ENCODE measurements at places on chromosomes 3 and 15. TPM values are rescaled to one million over a fixed set of nuclear protein-coding genes. Genes with fewer than 3 reads are reported as not detected.
A peak's percentile ranks its signal among the peaks of the same experiment; 100 is the strongest.

DAPK2 gene
- 0.53 TPM for total RNA-seq

- DNase-seq, result peak; percentile 100
Observed at GRCh38 chr3:112074616-112075497, 11.3 kb upstream of the C3orf52 start.

DNA sequence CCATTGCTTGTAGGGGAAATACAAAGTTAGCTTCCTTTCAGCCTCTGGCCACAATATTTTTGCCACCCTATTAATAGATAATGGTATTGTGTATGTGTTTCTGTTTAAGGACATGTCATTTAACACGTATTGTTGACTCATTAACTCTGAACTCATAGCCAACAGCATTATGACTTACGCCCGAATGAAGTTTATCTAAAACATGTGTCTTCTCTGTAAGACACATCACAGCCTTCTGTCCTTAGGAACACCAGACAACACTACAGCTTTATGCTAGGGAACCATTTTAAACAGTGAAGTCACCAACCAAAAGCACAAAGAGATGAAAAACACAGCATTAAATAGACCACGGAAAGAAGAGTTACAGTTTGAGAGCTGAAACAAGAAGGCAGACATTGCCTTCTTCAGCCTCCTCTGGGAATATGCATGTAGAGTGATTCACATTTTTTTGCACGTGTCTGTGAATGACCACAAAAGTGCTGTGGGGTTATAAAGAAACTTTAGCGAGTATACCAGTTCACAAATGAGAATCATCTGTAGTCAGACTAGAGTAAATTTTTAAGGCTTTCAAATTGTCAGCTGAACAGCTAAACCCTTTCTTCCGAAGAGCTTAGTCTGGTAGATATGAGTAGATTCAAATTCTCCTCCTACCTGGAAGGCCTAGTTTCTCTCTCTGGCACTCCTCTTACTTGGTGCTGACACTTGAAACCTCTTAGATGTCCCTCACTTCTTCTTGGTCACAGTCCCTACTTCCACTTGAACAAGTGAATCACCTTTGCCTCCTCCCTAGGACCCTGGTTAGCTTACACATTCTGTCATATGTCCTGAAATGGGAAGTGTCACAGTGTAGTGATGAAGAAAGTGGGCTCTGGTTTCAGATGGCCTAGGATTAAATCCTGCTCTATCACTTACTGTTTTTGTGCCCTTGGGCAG, 32.2 kb downstream of the MCTP2 start:
- DNase-seq, result peak; percentile 78

DNA sequence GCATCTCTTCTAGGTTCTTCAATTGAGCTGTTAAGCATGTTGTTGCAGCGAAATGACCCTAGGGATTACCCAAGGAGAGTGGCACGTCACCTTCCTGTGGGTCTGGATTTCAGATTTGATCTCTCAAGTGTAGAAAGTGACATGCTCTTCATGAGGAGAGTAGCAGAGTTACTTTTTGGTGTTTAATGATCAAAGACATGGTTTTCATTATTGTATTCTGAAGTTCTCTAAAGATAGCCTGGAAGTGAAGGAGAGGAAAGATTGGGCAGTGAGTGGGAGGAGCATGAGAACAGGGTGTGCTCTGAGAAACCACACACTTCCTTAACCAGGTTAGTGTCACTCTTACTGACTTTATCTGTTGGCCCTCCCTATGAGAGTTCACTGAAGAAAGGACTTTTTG, 153.6 kb downstream of the AKAP13 start:
- DNase-seq, result no peak

DNA sequence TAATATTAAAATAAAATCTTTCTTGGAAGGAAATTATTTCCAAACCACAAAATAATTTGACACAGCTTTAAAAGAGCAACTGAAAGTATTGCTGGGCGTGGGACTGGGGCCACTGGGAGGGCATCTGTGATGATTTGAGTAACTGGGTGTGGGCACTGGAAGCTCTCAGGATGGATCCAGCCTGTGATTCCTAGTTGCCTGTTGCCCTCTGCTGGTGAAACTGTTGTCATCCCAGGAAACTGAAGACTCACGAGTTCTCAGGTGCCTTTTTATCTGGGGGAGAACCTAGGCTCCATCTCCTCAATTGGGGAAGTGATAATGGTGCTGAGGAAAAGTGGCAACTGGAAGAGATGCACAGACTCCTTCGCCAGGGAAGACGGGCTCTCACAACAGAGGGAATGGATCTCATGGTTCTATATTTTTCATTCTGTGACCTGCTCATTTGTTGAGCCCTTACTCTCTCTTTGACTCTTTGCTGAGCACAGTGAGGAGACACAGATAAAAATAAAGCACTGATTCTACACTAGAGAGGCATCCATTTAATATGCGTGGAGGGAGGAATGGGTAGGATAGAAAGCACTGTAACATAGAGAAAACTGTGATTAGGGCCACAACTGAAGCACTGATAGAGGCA, 61.6 kb downstream of the TPRG1 start:
- peak; percentile 72 for DNase-seq

DNA sequence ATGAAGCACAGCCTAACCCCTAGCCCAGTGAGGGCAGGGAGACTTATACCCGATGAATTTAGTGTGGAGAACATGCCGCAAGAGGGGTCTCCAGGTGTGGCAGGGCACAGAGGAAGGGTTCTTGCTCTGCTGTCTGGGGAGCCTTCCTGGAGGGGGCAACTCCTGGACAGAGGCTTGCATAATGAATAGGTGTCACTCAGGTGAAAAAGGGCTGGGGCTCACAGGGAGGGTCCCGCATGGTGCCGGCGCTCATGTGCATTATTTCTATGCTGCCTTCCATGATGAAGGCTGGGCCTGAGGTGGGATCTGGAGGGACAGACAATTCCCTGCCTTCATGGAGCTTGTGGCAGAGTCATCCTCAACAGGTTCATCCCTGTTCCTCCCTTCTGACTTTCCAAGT, 51.5 kb downstream of the ITGA11 start:
- no peak for DNase-seq

DNA sequence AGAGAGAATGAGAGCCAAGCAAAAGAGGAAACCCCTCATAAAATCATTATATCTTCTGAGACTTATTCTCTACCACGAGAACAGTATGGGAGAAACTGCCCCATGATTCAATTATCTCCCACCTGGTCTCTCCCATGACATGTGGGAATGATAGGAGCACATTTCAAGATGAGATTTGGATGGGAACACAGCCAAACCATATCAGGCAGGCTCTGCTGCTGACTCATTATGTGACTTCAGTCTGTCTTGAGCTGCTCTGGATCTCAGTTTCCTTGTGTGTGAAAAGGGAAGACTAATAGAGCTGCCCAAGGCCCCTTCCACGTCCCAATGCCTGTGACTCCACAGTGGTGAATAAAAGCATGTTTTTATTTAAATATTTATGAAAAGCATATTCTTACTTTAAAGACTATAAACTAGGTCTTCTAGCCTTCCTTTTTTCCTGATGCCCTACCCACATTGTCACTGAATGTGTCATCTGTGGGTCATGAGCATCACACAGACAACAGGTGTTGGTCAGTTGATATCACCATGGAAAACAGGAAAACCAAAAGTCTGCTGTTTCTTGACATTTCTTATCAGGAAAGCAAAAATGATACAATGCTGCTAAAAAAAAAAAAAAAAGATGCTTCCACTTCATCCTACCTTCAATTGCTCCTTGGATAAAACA, 96.0 kb upstream of the PPP2R3A start:
- peak; percentile 34 for DNase-seq

DNA sequence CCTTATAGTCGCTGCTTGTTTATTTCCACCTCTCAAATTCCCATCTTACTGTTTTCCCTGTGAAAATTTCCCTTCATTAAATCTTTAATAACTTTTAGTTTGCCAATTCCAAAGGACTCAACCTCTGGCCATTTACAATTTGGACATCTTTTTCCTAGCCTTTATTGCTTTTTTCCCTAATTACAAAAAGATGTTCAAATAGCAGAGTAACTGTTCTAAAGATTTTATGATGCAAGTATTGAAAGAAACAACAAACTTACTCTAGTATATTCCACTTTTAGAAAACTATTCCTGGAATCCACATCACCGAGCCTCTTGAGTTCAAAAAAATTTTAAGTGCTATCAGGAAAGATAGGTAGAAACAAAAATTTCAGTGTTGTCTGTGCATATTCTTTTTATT, 174.1 kb upstream of the UBE2E2 start:
- DNase-seq, result no peak

DNA sequence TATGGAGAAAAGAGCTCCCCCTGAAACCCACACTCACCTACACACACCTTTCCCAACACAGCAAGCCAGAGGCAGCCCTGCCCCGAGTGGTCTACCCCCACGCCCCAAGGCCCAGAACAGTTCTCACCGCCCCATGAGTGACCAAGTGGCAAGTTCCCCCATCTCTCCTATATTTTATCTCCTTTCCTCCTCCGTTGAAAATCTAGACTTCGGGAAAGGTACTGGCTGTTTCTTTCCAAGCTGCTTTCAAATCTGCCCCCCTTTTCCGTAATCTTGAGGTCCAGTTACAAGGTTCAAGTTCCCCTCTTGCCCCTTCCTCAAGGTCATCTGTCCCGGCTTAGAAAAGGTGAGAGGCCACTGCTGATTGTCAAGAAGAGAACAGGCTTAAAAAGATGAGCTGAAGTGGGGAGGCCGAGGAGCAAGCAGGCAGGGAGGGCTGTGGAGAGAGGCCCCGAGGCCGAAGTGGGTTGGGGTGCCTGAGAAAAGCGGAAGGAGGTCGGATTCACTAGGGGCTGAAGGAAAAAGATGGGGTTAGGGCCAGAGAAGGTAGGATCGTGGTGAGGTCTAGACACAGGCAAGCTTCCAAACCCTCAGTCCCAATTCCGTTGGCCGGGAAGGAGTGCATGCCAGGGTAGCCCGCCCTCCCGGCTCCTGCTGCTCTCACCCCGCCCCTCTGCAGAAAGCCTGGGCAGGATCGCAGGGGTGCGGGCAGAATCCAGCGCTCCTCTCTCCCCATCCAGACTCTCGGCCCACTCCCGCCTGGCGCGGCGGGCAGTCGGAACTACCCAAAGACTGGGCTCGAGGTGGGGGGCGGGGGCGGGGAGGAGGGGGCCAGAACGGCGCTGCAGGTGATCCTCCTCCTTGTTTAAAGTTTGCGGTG, 1.7 kb downstream of the SEMA5B start:
- DNase-seq, result no peak

IL17RC gene
- 21.1 TPM for total RNA-seq

KNSTRN gene
- total RNA-seq, result 56.9 TPM

DNA sequence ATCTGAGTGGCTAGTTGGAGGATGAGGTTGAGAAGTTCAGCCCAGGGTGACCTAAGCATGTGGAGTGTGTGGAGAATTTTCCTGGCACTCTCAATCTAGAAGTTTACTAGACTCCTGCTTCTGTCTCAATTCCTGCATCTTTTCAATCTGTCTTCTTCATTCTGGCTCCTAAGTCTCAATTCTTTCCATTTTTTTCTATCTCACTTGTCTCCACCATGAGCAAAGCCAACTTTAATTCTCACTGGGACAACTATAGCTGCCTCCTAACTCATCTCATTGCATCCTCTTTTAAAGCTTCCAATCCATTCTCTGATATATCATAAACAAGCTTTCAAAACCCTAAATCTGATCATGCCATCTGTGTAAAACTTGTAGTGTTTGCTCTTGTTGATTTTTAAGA, 569.3 kb downstream of the NAALADL2 start:
- DNase-seq, result no peak

GRCh38 chr15:39404767-39405181, 176.1 kb upstream of the THBS1 start:
- DNase-seq, result peak; percentile 97

CLSTN2 gene
- total RNA-seq, result under 0.01 TPM
